ENCODE measurements at places on chromosomes 3 and 15.

DNA sequence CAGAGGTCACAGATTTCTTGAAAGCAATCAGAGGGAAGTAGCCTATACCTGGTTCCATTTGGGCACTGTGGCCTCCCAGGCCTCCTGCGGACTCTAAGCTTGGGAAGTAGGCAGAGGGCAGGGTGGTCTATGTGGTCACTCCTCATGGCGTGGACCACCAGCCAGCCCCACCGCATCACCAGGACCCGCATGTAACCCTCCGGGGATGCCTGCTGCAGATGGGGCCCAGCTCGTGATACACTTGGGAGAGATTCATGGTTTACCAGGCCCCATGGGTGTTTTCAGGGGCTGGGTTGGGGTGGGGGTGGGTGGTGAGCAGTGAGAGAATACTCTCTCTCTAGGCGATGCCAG is 123.7 kb downstream of the ASB7 start:
- no peak for DNase-seq

GRCh38 chr3:123078101-123078500 is 11.3 kb downstream of the PDIA5 start:
- no peak for DNase-seq

- no peak for DNase-seq
Observed at GRCh38 chr3:1623896-1624295, 474.8 kb upstream of the CNTN4 start.

DNA sequence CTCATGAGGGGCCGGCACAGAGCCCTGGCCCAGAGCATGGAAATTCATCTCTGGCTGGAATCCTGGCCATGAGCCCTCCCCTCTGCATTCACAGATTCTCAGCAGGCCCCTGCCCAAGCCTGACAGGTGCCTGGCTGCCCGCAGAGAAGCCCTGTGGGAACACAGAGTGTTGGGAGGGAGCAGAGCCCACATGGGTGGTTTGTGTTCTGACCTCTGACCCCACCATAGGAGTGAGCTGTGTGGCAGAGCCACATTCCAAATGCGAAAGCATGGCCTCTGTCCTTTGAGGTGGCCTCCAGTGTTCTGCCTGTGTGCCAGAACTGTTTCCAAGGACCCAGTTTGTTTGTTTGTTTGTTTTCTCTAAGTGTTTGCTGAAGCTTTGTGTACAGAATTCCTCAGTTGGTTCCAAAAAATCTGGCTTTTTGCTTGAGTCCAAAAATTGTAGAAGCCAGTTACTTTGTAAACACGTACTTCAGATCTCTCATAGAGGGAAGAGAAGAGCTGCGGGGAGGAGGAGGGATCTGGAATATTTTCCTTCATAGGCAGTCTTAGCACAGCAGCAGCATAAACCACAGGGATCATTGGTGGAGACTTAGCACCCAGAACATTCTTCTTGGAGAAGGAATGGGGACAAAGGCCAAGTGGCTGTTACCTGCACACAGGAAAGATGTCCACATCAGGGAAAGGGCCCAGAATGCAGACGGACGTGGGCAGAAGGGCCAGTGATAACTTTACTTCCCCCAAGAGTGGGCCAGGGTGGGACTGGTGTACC is 36.0 kb downstream of the GRAMD2A start:
- no peak for DNase-seq

DNA sequence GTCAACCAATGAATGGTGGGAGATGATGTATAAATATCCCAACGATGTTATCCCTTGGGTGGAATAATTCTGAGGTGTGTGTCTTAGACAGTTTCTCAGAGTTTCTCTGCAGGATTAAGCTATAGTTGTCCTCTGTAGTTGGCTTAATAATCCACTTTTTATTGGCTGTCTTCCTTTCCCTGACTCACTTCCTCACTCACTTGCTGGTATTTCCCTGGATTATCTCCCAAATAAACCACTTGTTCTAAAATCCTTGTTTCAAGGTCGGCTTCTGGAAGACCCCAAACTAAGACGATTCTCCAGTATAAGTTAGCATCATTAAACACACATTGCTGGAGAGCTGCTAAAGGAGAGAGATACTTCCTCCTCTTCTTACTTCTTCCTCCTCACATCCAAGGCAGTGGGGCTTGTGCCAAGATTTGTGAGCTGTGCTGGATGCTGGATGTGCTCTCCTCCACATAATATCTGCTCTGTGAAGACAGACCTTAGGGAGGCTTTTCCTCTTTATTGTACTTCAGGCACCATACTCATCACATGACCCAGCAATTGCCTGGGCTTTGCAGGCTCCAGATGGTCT is 22.5 kb upstream of the ROPN1 start:
- no peak for DNase-seq

DNA sequence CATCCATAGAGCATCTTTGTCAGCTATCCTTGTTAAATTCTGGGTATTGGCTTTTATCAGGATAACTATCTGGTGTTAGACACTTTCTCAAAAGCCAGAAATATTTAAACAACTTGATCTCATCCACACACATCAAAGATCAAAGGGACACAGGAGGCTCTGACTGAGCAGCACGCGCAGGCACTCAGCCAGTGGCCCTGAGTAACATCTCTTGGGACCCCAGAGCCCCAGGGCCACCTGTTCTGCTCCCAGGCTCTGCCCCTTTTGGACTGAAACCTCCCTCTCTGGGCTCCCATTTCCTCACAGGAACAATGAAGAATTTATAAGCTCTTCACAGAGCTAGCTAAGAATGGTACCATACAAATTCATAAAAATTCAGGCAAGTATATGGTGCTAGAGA is 16.1 kb downstream of the ATP10A start:
- no peak for DNase-seq
